NCI-H1048 (cell line): ENCODE measurements at places on chromosomes 16 and 17.
A peak's percentile ranks its signal among the peaks of the same experiment; 100 is the strongest.

DNA sequence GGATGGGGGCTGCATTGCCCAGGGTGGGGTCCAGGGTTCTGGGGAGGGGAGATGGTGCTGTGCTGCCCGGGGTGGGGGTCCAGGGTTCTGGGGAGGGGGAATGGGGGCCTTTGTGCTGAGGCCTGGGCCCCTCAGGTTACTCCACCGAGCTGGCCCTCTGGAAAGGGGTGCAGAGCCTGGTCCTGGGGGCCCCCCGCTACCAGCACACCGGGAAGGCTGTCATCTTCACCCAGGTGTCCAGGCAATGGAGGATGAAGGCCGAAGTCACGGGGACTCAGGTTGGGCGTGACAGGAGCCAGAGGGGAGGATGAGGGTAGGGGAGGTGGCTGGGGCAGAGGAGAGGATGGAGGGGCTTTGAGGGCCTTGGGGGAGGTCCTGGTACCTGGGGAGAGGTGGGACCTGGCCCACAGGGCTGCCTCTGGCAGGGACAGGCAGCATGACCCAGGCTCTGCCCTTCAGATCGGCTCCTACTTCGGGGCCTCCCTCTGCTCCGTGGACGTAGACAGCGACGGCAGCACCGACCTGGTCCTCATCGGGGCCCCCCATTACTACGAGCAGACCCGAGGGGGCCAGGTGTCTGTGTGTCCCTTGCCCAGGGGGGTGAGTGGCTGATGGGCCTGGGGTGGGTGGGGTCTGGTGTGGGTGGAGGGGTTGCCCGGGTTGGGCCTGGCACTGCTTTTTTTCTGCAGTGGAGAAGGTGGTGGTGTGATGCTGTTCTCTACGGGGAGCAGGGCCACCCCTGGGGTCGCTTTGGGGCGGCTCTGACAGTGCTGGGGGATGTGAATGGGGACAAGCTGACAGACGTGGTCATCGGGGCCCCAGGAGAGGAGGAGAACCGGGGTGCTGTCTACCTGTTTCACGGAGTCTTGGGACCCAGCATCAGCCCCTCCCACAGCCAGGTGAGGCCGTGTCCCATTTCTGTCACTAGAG lies 7.8 kb downstream of the ITGAX start:
- DNase-seq = no peak

DNA sequence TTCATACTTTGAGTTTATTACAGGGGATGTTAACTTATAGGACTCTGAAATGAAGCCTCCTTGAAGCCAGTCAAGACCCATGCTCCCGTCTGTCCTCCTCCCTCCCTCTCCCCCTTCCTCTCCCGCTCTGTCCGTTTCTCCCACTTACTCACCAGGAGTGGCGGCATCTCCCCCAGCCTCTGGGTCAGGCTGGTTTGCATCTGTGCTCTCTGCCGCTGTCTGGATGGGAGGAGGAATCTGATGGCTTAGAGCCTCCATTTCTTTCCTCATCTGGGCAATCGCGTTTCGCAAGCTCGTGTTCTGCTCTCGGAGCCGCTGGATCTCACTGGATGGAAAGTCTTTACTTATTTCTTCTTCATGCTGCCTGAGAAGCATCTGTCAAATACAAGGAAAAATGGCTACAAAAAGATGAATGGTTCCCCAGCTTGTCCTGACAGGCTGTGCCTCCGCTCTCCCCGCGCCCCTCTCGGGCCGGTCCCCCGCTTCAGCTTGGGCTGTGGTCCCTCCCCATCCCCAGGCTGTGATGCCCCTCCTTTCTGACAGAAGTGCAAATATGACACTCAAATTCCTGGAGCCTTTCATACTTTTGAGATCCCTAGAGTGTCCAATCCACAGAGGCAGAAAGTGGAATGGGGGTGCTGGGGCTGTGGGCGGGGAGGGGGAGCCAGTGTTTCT lies 40.0 kb downstream of the CCDC57 start:
- DNase-seq = no peak

DNA sequence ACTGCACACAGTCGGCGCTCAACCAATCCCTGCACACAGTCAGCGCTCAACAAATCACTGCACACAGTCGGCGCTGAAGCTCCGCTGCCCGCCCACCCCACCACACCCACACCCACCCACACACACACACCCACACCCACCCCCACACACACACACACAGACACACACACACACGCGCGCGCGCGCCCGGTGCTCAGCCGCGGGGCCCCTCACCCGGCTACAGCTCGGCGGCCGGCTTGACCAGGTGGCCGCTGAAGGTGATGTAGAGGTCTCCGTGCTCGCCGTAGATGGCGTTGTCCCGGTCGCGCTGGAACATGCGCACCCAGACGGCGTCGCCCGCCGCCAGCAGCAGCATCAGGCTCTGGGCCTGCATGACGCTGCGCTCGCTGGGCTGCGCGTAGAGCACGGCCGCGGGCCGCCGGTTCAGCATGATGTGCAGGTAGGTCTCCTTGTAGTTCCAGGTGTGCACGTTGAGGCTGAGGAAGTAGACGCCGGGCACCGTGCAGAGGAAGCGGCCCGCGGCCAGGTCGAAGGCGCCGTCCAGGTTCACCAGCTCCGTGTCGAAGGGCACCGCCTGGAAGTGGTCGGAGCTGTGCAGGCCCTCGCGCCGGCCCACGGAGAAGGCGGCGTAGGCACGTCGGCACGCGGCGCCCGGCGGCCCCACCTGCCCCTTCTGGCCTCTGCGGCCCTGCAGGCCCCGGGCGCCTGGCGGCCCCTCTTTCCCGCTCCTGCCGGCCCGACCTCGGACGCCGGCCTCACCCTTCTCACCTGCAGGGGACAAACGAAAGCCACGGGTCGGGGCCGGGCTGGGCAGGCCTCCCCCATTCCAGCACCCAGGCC lies 2.5 kb downstream of the C1QTNF8 start:
- no peak for DNase-seq

DNA sequence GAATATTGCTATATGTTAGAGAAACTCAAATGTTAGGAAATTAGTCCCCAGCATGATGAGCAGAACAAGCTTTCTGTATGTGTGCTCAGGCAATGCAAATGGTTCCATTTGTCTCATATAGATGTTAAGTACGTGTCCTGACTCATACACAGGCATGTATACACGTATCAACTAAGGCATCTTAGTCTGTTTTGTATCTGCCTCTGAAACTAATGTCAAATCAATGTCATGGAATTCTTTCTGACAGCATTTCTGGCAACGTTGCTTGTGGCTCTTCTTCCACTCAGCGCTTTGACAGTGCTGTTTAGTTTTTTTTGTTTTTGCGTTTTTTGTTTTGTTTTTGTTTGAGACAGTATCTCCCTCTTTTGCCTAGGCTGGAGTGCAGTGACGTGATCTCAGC lies 111.9 kb downstream of the CNTNAP4 start:
- no peak for DNase-seq

- DNase-seq = no peak
Observed at GRCh38 chr17:76644995-76645394, 1.4 kb upstream of the ST6GALNAC1 start.

DNA sequence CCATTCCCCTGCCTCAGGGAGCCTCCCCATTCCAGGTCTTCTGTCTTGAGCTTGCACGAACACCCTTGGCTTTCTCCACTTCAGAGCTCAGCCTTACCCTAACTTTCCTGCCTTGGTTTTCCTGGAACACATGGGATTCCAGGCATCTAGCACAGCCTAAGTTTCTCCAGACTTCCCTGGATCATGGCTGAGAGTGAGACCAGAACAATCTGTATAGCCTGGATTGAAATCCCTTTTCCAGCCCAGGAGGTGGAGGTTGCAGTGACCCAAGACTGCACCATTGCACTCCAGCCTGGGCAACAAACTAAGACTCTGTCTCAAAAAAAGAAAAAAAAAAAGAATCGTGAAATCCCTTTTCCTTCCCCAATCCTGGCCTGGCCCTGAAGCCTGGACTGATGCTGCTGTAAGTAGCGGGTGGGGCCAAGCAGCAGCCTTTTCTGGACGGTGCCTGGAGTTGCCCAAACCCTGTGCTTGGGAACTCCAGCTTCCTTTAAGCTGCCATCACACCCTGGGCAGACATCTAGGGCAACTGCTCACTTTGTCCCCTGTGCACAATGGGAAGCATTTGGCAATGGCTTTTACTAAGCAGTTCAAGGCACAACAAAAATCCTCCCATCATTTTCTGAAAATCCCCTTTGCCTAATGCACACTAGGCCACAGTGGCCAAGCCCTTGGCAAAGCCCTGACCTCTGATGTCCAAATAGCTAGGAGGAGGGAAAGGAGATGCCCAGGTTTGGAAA lies 12.0 kb upstream of the SLC16A5 start:
- DNase-seq = no peak

DNA sequence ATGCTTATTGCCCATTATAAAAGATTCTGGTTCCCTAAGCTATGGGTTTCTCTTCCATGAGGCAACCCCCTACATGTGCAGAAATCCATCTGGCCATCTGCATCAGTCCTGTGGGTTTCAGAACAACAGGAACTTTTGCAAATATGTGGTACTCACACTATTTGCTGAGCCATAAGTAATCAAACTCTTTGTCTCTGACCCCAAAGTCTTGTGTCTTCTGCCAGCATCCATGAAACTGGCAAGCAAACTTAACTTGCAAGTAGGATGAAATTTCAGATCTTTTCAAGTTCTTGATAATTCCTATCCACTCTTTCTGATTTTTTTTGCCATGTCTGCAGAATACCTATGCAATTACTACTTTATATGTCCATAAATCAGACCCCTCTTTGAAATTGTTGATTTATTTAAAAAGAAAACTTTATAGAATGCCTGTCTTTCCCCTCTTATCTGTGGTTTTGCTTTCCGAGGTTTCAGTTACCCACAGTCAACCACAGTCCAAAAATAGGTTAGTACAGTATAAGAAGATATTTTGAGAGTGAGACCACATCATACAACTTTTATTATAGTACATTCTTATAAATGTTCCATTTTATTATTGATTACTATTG lies 158.4 kb upstream of the IRX3 start:
- DNase-seq = no peak

DNA sequence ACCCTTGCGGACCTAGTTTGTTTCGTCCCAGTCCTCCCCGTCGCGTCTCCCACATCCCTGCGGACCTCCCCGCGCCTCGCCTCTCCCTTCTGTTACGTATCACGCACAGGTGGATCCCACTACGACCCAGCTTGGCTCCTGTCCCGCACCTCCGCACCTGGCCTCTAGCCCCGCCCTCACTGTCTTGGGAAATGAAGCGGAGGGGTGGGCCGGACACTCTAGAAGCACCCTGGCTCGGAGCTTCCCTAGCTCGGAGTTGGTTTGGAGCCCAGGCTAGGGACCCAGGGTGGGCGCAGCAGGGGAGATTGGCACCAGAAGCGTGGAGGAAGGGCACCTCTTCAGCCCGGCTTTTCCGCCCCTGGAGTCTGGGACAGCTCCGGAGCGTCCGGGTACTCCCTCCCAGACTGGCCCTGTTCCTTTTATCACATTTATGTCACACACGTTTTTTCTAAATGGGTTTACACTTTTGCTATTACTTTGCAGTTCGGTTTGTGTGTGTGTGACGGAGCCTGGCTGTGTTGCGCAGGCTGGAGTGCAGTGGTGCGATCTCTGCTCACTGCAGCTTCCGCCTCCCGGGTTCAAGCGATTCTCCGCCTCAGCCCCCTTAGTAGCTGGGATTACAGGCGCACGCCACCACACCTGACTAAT lies 1.4 kb upstream of the CEMP1 start:
- peak; percentile 4 for DNase-seq

DNA sequence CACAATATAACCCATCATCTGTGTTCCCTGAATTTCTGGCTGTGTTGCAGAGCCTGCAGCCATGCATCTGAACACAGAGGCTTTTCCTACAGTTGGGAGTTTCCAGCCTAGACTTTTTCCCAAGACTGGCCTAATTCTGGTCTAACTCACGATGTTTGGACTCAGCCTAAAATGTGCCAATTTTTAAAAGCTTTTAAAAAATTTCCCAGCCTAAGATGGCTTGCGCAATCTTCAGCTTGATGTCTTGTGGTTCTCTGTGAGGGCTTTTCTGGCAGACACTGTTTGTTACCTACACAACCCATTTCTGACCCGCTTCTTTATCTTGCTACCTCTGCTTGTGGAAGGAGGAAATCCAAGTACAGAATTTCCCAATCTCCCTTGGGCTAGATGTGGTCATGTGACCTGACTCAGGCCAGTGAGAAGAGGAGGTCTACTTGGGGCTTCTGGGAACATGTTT lies 72.7 kb upstream of the GAS7 start:
- no peak for DNase-seq

DNA sequence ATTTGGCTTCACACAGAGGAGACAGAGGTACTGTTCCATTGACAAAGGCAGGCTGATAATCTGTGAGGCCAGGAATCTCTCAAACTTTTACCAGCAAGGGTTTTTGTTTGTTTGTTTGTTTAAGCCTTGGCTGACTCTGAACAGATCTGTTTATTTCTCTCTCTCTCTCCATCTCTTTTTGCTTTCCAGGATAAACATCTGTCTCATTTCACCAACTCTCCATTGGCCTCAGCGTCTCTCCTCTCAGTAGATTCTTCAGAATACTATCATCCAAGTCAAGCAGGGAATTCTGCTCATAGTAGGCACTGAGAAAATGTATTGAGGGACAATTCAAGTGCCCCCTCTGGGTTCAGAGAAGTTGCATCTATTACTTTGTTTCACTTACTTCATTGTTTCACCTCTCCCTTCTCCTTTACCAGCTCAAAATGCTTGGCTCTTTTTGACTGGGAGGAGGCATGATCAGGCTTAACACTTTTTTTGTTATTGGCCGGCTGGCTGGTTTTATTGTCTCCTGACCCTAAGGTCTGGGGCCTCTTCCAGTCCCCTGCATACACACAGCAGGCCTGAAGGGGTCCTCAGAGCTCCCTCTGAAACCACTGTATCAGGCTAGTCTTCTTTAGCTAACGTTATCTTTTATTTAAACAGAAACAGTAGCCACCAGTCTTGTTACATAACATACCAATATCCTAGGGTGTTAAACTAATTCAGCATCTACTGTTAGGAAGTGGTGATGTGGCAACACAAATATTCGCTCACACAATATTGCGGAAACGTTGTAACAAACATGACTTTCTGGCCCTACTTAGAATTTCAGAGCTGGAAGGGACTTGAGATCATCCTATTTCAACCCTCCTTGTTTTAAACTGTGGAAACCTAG lies 2.0 kb upstream of the YPEL2 start:
- no peak for DNase-seq

DNA sequence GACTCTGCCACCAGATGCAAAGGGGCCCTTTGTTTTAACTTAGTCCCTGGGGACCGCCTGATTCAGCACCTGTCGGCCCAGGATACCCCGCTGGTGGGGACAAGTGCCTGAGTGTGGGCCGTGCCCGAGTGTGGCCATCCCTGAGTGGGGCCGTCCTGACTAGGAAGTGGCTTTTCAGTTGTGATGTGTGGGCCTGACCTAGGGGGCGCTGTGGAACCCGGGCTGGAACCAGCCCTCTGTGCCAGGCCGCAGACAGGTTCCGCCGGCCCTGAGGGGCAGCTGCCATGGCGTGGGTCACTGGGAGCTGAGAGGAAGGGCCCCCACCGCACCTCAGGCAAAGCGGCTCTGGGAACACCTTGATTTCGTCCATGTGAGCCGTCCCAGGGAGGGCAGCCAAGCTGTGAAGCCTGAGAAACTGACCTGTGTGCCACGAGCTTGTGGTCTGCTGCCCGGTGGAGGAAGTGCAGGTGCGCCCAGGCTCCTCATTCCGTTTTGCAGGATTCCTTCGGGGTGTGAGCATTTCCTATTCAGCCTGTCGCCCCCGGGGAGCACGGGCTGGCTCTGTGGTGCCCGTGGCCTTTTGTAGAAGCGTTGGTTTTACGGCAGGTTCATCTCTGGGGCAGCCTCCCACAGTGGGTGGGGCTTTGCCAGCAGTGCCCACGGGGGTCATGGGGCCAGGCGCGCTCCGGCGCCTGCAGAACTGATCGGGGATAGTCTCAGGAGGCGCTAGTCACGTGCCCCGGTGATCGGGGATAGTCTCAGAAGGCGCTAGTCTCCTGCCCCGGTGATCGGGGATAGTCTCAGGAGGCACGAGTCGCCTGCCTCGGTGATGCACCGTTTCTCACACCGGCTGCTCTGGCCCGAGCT lies 5.3 kb downstream of the RPL13 start:
- DNase-seq = no peak
